NCI-H510A (cell line): ENCODE measurements at places on chromosomes 5 and 9.

- DNase-seq = no peak
Measured at GRCh38 chr5:111556501-111556900, 44.2 kb upstream of the STARD4 start.

DNA sequence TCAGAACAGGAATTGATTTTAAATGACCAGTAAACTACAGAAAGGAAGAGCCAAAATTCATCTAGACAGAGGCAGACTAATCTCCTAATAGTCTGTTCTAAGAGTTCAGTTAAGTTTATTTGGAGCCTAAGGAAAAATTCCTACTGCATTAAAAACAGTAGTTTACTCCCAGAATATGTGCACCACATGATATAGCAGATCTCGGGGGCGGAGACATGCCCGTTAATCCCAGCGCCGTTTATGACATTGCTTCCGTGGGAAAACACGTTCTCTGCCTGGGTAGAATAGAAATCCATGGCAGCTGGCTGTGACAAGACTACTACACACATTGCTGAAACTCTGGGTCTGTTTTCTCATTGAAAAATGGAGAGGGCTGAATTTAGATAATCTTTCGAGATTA lies 11.4 kb downstream of the HABP4 start:
- no peak for DNase-seq

DNA sequence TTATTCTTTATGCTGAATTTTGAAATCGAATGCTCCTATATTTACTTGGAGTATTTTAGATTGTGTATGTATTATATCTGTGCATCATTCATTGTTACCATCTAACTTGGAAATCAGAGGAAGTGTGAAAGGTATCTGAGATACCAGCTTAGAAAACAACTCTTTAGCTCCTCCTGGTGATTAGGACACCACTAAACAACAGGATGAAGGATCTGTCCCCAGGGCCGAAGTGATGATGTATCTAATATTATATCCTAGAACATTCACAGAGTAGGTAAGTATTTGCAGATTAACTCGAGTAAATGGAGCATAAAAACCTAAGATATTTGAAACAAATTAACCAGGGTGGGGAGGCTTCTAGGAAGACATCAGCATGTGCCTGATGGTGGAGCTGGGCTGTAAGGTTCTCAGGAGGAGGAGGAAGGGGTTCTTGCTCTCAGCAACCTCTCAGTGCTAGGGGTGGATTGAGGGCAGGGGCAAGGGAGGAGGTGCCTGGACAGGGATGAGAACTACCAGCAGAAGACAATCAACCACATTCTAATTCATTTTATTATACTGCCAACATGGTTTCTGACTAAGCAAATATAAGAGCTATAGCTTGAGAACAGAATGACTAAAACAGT lies 2.6 kb upstream of the NFIL3 start:
- no peak for DNase-seq

GRCh38 chr9:86368871-86369521 lies 14.8 kb upstream of the TUT7 start:
- DNase-seq = no peak

- no peak for DNase-seq
Measured at GRCh38 chr5:58944221-58944620, 361.3 kb downstream of the RAB3C start.

DNA sequence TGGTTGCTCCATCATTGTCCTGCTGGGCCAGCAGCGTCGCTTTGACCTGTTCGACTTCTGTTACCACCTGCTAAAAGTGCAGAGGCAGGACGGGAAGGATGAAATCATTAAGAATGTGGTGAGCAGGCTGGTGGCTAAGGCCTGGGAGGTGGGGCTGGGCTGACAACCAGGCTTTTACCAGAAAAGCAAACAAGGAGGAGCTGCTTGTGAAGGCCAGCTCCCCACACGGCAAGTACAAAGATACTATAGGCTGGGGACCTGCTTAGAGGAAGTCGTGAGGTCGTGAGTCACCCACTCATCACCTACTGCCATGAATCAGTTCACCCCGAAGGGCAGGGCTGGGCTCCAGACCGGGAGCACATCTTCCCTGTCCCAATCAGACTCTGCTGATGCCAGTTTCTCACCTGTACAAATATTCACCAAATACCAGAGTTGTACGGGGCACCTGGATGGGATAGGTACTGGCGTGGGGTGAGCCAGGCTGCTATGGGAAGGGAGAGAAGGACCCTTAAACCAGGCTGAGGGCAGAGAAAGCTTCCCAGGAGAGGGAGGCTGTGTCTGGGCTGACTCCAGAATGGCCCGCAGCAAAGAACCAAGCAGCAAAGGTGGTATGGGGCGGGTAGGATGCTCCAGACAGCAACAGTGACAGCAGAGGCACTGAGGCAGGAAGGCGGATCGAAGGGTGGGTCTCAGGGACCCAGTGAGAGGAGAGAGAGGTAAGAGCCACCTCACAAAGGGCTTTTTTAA lies 69.3 kb upstream of the NIPAL4 start:
- DNase-seq = no peak

DNA sequence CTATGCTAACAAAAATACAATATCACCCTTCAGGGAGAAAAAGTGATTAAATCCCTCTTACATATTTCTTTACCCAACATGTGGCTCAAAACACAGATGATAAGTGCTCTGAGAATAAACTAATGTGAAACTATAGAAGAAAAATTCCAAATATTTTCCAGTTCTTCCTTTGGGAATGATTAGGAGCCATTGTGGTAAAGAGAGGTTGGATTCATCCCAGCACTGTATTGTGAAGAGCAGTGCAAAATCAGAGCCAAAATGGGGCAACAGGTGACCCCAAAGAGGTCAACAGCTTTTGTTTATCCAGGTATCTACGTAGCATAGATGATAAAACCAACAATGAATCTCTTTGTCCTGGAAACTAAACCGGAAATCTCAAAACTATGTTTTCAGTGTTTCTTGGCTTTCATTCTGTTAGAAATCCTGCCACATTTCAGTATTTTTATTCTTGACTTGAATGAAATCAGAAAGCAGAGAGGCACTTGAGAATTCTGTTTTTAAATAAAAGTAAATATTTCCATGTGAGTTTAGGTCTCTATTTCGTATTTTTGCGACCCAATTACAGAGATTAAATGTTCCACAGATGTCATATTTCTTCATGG lies 120.4 kb upstream of the FST start:
- DNase-seq = no peak

DNA sequence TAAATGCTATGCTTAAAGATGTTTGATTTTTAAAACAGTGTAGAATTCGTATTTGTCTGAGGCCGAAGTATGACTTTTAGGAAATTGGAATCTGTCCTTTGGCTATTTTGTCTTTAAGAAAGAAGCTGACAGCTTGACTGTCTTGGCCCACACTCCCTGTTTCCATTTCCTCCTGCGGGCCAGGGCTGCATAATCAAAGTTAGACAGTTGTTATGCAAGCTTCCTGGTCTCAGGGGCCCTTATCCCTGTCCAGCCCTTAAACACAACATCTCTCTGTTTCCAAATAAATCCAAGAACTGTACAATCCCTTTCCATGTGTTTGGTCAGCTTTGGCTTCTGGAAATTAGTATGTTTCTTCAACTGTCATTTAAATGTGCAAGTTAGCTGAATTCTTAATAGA lies 54.6 kb upstream of the ECM2 start:
- no peak for DNase-seq

DNA sequence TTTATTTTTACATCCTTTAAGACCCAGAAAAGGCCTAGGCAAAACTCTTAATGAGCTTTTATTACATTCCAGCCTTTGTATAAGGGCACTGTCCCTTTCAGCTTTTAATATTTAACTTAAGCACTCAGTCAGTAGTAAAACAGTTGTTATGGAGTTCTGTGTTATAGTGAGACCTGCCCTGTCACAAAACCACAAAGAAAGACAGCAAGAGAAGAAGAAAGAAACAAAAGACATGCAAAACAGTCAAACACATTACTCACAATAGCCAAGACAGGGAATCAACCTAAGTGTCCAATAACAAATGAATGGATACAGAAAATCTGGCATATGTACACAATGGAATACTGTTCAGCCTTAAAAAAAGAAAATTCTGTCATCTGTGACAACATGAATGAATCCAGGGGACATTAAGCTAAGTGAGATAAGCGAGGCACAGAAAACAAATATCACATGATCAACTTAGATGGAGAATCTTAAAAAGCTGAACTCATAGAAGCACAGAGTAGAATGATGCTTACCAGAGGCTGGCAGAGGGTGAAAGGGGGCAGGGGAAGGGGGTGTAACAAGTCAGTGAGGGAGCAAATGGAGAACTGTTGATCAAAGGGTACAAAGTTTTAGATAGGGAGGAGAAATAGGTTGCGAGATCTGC lies 63.8 kb upstream of the CCNG1 start:
- no peak for DNase-seq

DNA sequence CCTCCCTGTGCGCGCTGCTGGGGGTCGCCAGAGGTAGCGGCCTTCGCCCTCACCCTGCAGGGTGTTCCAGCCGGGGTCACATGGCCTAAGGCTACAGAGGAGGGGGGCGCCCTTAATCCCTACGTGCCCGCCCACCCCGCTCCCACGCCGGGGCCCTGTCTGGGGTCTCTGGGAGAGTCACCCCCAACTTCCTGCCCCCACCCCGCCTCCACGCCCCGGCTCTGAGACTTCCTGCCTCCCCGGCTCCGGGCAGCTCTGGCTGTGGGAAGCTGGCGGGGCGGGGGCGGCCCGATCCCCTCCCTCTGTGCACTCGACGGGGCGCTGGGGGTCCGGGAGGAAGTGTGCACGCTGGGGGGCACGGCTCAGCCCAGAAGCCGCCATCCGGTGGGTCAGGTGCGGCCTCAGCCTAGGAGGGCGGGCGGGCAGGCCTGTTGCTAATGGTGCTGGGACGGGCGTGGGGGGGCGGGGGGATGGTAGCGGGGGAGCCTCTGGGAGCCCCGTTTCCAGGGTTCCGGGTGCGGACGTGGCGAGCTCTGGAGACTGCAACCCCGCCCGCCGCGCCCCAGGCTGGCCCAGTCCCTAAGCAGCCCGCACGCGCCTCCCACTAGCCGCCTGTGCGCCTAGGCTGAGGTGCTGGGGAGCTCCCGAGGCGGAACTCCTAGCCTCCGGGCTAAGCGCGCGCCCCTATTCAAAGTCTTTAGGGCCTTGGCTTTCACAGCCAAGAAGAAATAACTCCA lies 61.6 kb downstream of the CXXC5 start:
- DNase-seq = no peak

GRCh38 chr9:80493258-80493657 lies 921.5 kb downstream of the TLE4 start:
- DNase-seq = no peak

GRCh38 chr5:74251141-74252035 lies 389.1 kb downstream of the ENC1 start:
- no peak for DNase-seq

GRCh38 chr9:94901019-94901363 lies 174.5 kb downstream of the AOPEP start:
- no peak for DNase-seq

DNA sequence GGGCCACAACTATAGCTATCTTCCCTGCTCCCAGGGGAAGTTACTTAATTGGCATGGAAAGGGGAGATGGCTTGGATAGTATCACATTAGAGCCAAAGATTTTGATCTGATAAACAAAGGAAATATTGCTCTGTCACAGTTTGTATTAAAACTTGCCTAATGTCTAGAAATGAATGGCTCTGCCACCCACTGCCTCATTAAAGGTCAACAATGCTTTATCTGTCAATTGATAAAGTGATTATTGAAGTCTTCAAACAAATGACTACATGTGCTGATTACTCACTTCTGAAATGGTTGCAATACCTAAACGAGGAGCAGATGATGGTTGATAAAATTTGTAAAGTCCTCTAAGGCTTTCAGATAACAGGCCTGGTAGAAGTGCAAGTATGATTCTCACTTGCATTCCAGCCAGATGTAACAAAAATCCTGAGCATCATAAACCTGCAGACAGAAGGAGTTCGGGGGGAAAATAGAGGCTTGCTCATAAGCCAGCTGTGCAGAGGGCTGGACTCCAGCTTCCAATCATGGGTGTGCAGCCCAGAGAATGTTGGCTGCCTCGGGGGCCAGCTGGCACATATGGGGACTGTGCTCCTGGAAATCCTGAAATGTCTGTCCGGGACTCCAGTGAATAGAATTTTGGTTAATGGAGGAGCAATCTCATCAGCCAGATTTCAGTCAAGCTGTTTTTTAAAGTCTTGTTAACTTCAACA lies 200.5 kb upstream of the SLC27A6 start:
- no peak for DNase-seq

DNA sequence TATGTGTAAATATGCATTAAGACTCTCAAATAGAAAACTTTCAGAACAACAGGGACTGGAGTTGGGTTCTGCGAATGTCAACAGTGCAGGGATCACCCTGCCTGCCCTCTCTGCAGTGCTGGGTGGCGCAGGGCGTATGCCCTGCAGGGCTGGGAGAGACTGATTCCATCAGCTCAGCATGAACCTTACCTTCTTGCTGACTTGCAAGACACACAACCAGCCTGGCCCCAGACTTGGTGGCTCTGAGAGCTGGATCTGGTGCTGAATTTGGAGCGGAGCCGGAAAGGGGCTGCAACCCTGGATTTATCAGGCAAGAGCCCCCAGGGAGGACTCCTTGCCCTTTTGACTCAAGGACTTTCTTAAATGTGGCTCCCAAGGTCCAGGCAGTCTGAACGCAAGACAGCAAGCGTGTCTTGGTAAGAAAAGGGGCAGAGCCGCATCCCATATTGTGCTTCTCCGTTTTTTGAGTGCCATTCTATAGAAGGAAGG lies 376.0 kb upstream of the IRX2 start:
- DNase-seq = no peak

DNA sequence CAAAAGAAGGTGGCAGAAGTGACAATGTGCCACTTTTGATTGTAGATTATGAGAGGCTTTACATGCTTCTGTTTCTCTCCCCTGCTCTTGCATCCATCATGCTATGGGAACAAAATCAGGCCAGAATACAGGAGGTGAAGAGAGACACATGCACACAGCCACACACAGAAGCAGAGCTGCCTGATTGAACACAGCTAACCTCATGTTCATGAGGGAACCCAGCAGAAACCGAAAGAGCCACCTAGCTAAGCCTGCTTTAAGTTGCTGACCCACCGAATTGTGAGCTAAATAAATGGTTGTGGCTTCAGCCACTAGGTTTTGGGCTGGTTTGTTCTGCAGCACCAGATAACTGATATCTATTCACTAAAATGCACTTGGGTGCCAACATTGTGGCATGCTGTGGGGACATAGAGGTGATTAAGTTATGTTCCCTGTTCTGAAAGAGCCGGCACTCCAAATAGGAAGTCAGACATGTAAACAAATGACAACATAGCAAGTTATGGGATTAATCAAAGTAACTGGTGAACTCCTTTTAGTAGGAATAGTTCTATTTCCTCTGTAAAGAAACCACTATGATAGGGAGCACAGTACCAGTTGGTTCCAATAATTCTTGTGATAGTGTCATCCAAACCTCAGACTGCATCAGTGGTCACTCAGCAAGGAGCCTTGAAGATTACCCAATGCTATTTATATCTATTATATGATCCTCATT lies 93.6 kb upstream of the TNC start:
- no peak for DNase-seq

DNA sequence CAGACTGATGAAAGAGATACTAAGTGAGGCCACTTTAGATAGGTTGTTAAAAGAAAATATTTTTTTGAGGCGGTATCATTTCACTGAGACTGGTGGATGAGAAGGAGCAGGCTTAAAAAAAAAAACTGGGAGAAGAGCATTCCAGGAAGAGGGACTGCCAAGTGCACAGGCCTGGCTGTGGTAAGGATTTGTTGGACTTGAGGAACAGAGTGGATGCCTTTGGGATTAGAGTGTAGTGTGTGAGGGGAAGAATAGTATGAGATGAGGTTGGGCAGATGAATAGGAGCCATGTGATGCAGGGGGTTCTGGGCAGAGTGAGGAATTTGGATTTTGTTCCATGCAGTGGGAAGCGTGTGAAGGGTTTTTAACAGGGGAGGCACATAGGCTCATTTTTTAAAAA lies 57.9 kb downstream of the PBX3 start:
- no peak for DNase-seq

GRCh38 chr9:35342221-35342958 lies 147.5 kb upstream of the RUSC2 start:
- DNase-seq = no peak

- DNase-seq = no peak
Measured at GRCh38 chr9:128901822-128902221, 19.0 kb upstream of the PHYHD1 start.
